ENCODE measurements at places on chromosomes 12 and 14.

DNA sequence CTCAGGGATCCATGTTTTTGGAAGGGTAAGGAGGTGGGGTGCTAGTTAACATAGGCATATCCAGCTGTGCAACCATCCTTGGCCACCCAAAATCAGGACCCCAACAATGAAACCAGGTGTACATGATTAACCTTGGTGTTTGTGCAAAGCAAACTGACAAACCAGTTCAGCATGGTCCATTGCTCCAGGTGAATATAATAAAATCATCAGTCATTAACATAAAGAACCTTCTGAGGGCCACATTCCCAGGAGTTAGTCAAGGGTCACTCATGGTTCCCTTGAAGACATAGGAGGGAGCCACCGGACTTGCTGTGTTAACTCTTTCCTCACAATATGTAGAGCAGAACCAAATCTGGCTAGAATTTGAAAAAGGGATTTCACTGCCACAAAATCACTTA is 17.8 kb downstream of the SLC38A2 start:
- DNase-seq: no peak

GRCh38 chr14:69798339-69798735 is 1.3 kb upstream of the SLC10A1 start:
- no peak for DNase-seq

DNA sequence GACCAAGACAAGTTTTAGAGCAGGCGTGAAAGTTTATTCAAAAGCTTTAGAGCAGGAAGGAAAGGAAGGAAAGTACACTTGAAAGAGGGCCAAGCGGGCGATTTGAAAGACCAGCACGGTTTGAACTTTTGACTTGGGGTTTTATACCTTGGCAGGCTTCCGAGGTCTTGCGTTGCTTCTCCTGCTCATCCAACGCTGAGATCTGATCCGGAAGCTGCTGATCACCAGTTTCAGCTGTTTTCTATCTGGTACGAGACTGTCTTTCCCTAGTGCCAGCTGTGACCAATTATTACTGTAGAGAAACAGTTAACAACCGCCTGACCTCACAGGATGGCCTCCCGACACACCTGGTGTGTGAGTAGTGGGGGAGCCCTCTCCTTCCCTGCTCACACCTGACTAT is 20.6 kb upstream of the SNRPF start:
- DNase-seq: peak; percentile 76

DNA sequence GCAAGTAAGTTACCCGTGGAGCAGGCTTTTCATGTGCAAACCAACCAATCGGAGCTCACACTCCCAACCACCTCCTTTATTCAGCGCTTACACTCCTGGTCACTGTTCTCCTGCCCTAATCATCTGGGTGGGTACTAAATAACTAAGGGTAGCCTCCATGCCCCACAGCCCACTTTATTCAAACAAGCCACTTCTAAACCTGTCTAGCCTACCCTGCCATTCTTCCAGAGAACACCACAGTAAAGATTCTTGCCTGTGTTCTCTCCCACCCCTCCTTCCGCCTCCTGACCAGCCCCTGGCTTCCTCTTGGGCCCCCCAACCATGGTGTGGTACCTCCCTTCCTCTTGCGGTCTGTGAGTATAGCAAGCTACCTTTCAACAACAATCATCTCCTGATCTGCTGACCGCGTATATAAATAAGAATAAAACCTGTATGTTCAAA is 581.9 kb downstream of the VRK1 start:
- DNase-seq: no peak

DNA sequence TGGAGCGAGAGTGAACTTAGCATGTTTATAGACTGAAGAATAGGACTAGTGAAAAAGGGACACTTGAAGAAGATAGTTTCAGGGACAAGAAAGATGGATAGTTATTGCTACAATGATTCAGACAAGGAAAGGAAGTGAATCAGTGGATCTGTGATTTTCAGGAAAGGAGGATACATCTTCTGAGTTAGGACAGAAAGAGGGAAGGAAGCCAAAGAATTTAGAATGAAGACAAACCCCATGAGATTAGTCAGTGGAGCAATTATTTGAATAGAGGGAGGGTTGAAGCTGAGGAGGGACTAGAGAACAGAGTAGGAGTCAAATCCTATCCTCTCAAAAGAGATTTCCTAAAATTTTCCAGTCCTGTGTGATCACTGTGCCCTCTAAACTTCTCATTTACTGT is 282.7 kb downstream of the AKAP6 start:
- peak; percentile 95 for DNase-seq

DNA sequence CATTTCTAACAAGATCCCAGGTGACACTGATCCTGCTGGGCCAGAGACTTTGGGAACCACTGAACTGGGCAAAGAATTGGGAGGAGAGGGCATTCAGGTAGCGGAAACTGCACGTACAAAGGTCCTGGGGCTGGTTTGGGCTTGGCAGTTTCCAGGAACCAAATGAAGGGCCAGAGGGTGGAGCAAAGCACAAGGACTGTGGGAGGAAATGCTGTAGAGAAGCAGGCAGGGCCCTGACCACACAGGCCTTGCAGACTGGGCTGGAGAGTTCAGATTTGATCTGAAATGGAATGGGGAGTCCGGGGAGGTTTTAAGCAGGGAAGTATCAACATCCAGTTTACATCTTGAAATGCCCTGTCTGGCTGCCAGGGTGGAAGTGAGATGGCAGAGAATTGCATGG is 195.1 kb downstream of the PHETA1 start:
- no peak for DNase-seq

- DNase-seq: no peak
Measured at GRCh38 chr12:52277486-52278245, 3.2 kb downstream of the KRT86 start.

DNA sequence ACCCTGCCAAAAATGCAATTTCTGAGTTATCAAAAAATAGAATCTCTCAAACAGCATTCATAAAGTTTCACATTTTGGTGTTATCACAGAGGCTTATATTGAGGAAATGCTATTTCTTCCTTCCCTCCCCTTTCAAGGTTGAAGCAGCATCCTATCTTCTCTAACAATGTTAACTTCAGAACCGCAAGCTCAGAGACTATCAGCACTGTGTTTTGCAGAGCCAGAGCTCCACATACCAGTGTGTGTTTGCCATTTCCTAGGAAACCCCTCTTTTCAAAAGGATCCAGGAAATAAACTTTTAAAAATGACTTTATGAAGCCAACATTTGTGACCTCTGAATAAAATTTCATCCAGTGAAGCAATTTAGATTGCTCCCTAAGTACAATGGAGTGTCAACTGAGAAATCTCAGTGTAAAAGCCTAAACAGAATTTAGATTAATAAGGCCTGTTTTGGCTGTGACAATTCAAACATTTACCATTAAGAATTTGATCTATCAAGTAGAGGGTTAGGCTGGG is 332.6 kb downstream of the NOVA1 start:
- no peak for DNase-seq

GRCh38 chr12:58026426-58026825 is 85.1 kb downstream of the ATP23 start:
- DNase-seq: no peak

DNA sequence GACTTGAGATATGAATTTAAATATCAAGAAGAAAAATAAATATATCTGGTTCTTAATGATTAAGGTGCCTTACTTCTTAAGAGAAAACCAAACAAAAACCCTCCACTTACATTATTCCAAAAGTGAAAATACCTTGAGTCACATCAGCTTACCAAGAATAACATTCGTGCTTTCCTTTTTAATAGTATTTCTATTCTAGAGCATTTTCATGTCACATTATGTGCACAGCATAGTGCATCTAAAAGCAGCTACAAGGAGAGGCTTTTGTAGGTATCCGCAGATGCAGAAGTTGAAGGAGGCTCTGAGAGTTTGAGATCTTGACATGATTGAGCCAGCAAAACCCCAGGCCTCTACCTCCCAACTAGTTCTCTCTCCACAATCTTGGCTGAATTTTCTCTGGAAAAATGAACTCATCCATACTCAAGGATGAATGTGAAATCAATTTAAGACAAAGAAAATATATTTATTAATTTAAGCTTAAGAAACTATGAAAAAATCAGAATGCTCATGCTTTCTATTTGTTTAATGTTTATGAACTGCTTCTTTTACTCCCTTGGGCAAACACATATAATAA is 275.0 kb downstream of the AKAP6 start:
- no peak for DNase-seq

DNA sequence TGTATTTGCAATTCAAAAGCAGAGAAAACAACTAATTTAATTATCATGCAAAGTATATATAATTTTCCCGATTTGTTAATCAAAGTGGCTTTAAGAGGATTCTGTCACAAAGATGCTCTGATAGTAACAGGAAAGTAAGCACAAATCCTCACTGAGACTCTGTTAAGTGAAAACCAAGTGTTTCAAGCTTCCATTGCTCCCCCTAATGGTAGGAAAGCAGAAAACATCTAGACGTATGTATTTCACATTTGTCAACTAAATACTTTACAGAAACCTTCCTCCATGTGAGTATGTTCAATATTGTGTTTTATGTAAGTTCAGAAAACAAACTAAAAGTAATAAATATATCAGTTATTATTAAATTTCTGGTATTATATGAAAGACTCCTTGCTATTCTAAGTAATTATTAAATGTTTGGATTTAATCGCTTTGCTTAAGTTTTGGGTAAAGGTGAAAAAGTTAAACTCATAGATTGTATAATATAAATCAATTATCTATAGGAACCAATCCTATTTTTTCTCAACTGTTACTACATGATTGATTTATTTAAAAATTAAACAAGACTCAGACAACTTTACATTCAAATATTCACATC is 1.5 kb upstream of the NTS start:
- peak; percentile 67 for DNase-seq

Data from fibroblast of upper back skin (primary cell).